ENCODE measurements at places on chromosomes 12 and 14.

DNA sequence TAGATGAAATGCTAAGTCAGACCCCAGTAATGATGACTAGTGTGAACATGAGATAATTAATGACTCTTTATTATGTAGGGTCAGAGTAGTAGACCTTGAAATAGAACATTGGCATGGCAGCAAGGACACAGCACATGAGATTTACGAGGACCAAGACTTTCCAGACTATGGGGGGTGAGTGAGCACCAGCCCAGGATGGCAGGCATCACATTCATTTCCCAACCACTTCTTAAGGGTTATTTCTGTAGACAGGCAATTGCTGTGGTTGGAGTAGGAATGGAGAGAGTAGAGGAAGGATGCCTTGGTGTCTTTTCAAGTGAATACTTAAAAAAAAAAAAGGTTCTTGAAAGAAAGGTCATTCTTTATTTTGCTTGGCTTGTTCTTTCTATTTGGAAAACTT lies 189.4 kb upstream of the DYRK2 start:
- no peak for DNase-seq

DNA sequence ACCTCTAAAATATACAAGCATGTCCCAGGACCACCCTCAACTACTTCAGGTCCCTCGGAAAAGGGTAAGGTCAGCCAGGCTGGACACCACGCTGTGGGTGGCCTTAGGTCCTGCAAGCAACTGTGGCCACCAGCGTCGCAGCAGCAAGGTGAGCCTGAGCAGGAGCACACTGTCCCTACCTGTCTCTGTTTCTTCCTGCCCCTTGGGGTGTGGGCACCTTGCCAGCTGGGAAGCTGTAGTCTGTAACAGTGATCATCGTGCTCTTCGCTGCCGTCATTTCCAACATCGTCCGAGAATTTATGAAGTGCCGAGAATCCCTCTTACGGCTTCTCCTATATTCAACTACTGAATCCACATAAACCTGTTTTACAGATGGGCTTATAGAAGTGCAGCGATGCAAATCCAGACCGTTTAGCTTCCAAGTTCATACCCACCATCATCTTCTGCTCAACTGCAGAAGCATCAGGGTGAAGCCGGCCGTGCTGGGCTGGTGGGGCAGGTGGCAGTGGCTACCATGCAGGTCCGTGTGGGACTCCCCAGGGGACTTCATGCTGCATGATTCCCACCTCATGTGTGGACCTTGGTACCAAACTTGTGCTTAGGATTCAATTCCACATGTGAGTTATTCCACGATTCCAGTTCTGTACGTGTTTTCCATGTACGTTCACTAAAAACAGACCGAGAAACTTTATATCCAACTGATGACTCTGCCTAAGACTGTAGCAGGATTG lies 361.3 kb upstream of the SFSWAP start:
- DNase-seq = no peak

- no peak for DNase-seq
These were observed 231.2 kb downstream of the VRK1 start for GRCh38 chr14:97028382-97028781.

DNA sequence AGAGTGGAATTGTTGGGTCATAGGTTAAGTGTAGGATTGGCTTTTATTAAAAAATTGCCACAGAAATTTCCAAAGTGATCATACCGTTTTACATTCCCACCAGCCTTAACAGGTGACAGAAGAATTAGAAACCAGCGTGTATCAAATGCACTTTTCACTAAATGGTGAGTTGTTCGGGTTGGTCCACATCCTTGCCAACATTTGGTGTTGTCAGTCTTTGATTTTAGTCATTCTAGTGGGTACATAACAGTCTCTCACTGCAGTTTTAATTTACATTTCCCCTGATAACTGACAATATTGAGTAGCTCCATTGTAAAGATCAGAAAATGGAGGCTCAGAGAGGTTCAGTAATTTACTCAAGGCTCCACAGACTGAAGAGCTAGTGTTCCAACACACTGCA lies 237.8 kb upstream of the LHX5 start:
- DNase-seq = no peak

- no peak for DNase-seq
These were observed 95.0 kb downstream of the KLHL28 start for GRCh38 chr14:44866770-44867169.

- no peak for DNase-seq
These were observed 107.9 kb downstream of the CAND1 start for GRCh38 chr12:67377021-67377420.

GRCh38 chr14:51544471-51544870 lies 107.2 kb upstream of the FRMD6 start:
- DNase-seq = no peak

- no peak for DNase-seq
These were observed 79.9 kb downstream of the LLPH start for GRCh38 chr12:66050610-66051009.

DNA sequence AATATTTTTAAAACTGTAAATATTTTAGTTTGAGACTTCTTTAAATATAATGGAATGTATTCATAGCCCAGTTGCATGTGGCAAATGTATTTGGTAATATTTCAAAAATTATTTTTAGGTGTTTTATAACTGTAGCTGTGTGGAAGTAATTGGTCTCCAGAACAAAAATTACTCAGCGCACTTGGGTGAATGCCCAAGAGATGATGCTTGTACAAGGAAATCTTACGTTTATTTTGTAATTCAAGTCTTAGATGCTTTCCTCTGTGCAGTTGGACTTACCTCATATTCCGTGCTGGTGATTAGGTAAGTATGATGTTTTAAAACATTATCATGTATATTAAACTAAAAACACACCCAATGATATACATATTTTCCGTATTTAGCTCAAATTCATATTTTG lies 76.7 kb upstream of the SLCO1B1 start:
- no peak for DNase-seq

DNA sequence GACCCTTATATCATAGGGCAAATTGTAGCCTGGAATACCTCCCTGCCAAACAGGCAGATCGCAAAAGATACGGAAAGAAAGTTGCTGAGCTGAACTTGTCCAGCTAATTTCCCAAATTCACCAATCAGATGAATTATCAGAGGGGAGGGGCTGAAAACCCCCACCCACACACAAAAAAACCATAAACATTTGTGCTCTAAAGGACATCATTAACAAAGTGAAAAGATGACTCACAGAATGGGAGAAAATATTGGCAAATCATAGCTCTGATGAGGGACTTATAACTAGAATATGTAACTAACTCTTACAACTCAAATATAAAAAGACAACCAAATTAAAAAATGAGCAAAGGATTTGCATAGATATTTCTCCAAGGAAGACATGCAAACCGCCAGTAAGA lies 36.3 kb downstream of the PTHLH start:
- no peak for DNase-seq

GRCh38 chr12:56462565-56462964 lies 5.8 kb upstream of the SPRYD4 start:
- DNase-seq = no peak

- DNase-seq = no peak
These were observed 19.4 kb upstream of the P2RX4 start for GRCh38 chr12:121190523-121191031.

DNA sequence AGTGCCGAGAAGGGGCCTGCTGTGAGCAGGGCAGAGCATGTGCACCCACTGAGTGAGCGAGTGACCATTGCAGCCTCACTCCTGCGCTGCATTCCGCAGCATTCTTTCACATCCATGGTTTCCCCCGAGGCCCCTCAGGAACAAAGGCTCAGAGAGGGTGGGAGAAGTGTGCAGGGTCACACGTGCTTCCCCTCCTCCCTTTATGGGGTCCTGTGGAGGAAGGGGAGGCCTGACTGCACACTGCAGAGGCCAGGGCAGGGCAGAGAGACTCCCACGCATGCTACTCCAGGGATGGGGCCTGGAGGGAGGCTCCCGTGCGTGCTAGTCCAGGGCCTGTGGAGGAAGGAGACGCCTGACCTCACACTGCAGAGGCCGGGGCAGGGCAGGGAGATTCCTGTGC lies 63.2 kb downstream of the DIO3 start:
- DNase-seq = no peak

DNA sequence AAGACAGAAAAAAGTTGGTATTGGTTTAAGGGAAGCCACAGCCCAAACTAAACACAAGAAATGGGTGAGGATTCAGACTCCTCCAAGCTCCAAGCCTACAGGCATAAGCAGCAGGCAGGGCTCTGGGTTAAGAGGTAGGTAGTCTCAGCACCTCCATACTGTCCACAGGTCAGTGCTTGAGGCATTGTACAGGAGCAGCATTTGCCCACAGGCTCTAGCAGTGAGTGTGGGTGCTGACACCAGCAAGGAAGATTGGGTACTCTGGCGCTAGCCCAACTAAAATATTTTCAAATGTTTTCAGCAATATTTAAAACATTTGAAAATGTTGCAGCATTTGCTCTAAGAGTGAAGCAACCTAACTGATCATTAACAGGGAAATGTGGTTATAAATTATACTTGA lies 33.1 kb downstream of the FERMT2 start:
- DNase-seq = no peak

DNA sequence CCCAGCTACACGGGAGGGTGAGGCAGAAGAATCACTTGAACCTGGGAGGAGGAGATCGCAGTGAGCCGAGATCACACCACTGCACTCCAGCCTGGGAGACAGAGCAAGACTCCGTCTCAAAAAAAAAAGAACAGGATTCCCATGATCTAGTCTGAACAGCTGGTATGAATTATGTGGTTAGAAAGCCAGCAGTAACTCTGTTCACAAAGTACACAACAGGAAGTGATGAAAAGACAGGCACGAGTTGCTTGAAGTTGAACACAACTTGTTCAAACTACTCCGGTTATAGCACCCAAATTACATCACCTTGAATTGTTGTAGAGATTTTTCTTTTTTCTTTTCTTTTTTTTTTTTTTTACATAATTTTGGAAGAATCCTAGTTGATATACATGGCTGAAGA lies 238.8 kb upstream of the RGS6 start:
- no peak for DNase-seq

- DNase-seq = no peak
These were observed 40.1 kb upstream of the STRAP start for GRCh38 chr12:15842108-15842507.

- no peak for DNase-seq
These were observed 92.4 kb downstream of the FSCB start for GRCh38 chr14:44414646-44415045.

DNA sequence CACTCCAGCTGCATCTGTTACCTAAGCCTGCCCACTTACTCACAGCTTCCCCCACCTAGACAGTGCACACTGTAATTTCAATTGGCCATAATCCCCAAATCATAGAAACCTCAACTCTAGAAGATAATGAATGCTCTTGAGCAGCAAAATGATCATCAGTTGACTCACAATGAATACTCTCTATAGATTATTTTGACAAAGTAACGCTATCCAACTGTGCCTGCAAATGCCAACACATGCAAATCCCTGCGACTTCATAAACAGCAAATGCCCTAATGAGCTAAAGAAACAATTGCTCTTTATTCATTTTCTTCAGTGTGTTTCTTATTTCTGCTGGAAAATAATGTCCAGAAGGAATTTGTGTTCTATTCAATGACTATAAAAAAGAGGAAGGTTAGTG lies 319.5 kb downstream of the PAWR start:
- no peak for DNase-seq

- no peak for DNase-seq
These were observed 1.8 kb downstream of the PXN start for GRCh38 chr12:120263748-120264085.

- DNase-seq = no peak
These were observed 35.6 kb downstream of the PTGER2 start for GRCh38 chr14:52349731-52350130.

DNA sequence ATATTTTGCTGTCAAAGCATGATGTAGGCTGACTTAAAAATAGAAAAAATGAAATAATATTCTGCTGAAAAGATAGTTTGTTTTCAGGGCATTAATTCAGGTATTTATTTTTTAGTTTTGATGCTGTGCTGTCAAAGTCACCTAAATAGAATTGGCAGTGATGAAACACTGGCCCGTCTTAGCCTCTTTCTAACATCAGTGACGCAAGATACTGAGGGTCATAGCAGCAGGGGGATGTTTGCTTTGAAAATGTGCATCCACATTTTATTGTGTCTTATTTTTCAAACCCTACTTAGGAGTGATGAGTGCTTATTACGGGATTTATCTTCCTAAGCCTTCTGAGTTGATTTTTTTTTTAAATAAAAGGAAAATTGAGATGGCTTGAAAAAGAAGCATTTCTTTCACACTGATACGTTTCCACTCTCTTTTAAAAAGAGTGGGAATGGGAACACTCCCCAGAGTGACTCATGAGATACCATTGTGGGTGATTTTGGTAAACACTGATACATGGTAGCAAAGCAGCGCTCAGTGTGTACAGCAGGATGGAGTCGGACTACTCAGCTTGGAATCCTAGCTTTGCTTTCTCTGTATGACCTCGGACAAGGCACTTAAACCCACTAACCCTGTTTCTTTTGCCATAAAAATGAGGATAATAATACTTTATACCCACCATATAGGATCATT lies 290.8 kb downstream of the ERC1 start:
- DNase-seq = no peak

DNA sequence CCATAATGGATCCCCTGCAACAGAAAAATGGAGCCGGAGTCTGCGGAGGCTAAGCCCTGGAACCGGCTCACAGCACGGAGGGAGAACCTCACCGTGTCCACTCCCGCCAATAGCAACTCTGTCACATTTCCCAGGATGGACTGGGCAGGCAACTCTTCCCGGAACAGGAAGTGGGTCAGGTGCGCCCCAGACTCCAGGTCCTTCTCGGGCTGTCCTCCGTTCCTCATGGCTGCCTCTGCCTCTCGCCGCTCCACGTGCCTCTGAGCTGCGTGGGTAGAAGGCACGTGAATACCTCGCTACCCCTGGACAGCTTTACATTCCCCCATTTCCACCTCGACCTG lies 2.2 kb downstream of the CYP27B1 start:
- DNase-seq = no peak

DNA sequence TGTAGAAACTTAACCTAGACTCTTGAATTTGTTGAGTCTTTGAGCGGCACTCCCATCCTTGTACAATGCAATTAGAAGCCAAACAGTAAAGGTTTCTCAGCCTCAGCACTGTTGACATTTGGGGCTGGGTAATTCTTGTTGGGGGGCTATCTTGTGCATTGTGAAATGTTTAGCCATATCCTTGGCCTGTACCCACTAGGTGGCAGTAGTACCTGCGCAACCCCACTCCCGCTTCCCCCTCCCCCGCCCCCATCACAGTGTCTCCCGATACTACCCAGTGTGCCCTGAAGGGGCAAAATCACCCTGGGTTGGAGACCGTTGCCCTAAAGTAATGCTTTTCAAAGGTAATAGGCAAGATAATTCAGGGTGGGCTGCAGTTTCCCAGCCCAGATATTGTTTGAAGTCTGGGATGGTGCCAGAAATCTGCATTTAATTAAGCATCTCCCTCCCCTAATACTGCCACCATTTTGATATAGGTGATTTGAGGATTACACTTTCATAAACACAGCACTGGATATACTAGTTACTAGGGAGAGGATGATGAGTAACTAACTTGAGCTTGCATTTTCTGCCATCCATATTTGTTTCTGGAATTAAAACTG lies 1.8 kb downstream of the COX6A1 start:
- DNase-seq = peak; percentile 3

GRCh38 chr12:93419388-93420034 lies 22.2 kb downstream of the UBE2N start:
- DNase-seq = no peak

Measured in NCI-H1417 treated with DMSO at 0.1 percent for 48 hours (cell line).